HT-29 (cell line): ENCODE measurements at places on chromosomes 6 and 20. TPM values are rescaled to one million over a fixed set of nuclear protein-coding genes. Genes with fewer than 3 reads are reported as not detected.

GRCh38 chr6:5025911-5026819 is 22.3 kb upstream of the RPP40 start:
- peak; percentile 37 for DNase-seq

DNA sequence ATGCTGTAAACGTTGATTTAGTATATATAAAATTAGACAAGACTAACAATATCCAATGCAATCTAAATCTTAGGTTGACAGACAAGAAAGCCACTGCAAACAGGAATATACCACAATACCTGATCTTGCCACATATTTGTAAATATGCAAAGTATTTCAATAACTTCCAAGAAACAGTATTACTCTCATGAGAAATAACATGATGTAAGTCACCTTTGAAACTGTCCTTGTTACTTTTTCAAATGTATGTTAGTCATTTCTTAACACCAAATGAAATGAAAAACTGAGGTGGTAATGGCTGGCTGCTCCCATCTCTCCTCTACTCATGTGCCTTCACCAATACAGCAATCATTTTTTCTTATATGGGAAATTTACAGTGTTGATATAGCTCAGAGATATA is 118.7 kb downstream of the ATG5 start:
- DNase-seq, result no peak

- peak; percentile 60 for DNase-seq
Observed at GRCh38 chr20:48648482-48649051, 179.2 kb downstream of the PREX1 start.

DNA sequence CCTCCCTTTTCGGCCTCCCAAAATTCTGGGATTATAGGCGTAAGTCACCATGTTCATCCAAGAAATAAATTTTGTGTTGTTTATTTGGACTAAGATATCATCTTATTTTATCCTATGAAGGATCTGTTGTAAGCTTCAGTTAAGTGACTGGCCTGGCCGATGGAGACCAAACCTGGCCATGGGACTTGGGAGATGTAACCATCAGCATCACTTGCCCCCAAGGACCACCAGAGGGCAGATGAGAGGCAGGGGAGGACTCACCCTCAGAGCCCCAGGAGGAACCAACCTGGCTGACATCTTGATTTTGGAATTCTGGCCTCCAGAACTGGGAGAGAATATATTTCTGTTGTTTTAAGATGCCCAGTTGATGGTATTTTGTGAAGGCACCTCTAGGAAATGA is 266.7 kb downstream of the CDH26 start:
- DNase-seq, result no peak

- DNase-seq, result no peak
Observed at GRCh38 chr6:109660526-109661320, 30.3 kb downstream of the AK9 start.

GRCh38 chr6:4678506-4679300 is 97.5 kb upstream of the CDYL start:
- no peak for DNase-seq

DNA sequence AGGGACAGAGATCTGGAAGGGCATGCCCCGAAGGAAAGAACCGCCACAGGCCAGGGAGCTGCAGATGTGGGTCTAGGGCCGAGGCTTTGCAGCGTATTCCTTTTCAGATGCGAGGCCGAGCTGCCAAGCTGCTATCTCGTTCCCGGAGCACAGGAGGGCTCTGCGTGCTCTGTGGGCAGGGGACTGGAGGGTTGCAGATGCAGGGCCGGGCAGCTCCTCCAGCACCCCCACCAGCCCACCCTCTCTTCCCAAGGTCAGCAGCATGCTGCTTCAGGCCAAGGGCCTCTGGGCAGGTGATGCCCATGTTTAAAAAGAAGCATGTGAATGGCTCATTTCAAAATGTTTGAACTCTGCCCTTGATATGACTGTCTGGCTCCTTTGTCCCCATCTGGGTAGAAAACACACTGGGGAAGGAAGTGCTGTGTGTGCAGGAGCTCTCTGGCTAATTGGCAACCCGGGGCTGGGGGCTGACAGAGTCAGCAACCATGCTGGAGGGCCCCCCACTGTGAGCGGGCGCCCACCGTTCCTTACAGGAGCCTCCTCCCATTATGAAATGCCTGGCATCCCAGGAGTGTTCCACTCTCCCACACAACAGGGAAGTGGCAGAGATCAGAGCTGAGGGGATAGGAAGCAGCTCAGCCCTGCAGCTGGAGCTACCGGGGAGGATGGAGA is 353.3 kb downstream of the ZFAND3 start:
- DNase-seq, result no peak

GRCh38 chr6:160837146-160837545 is 135.1 kb downstream of the PLG start:
- DNase-seq, result no peak

DNA sequence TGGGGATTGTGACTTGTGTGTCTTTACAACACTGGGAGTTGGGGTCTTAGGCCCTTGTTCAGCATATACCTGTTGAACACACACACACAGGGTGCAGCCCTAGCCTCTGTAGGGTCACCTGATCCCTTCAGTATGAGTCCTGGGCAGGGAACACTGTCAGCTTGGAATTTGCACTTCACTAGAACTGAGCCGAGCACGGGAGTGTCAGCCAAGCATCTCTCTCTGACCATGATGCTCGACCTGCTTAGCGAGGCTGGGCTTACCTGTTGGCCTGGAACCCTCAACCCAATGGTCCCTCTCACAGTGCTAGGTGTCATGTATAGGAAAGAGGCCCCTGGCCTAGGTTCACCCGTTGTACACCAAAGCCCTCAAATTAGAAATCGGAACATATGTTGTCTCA is 96.1 kb downstream of the NKAIN2 start:
- no peak for DNase-seq

- no peak for DNase-seq
Observed at GRCh38 chr20:17661121-17661744, 20.8 kb downstream of the RRBP1 start.

DEFB124 gene
- total RNA-seq, result not detected in 2 replicates

GGTLC1 gene
- not detected in 2 replicates for total RNA-seq

TGM3 gene
- not detected in 2 replicates for total RNA-seq

GPR63 gene
- total RNA-seq, result 0.13 TPM in 1 of 2 replicates, not detected in the other
